ENCODE measurements at places on chromosomes 2 and 18.
A peak's percentile ranks its signal among the peaks of the same experiment; 100 is the strongest.

DNA sequence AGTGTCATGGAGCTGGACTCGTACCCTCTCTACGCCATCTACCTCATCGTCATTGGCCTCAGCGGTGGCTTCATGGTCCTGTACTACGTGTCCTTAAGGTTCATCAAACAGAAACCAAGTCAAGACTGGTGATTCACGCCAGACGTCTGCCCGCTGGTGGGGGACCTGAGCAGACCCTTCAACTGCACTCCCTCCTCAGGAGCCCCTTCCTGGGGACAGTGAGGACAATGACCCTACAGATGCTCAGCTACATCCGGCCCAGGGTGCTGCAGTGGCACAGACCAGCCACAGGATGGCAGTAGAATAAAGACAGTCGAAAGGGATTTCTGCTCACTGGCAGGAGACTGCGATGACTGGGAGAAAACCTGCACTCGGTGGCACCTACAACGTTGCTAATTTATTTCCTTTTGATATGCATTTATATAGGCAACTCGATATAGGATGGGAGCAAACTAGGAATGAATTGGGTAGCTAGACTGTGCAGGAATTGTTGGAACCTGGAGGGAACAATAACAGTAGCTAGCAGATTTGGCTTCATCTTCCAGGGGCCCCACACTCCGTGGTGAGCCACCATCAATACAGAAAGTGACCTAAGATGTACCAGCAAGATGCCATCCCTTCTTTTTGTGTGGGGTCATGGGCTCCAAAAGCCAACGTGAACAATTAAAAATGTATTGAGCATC, 39.2 kb downstream of the ABCG8 start:
- no peak for DNase-seq

GRCh38 chr18:79402977-79403722, 7.4 kb downstream of the NFATC1 start:
- DNase-seq = peak; percentile 93

- no peak for DNase-seq
Observed at GRCh38 chr2:178568227-178568626, 88.0 kb downstream of the PLEKHA3 start.

DNA sequence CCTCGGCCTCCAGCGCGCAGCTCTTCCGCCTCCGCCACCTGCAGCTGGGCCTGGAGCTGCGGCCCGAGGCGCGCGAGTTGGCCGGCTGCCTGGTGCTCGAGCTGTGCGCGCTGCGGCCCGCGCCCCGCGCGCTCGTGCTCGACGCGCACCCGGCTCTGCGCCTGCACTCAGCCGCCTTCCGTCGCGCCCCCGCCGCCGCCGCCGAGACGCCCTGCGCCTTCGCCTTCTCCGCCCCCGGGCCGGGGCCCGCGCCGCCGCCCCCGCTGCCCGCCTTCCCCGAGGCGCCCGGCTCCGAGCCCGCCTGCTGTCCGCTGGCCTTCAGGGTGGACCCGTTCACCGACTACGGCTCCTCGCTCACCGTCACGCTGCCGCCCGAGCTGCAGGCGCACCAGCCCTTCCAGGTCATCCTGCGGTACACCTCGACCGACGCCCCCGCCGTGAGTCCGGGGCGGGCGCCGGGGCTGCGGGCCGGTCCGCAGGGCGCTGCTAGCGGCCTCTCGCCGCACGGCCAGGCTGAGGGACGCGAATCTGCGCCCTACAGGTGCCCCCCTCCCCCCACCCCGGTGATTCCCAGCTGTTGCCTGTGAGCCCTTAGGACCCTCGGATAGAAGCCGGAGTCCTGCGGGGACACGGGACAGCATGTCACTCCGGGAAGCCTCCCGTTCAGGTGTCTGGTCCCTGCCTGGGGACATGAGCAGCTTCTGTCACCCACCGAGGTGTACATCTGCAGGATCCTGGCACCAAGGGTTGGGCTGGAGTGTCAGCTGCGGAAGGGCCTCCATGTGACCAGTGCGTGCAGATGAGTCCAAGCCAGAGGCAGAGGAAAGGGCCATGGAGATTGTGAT, 616 bp downstream of the RNPEPL1 start:
- DNase-seq = no peak

DNA sequence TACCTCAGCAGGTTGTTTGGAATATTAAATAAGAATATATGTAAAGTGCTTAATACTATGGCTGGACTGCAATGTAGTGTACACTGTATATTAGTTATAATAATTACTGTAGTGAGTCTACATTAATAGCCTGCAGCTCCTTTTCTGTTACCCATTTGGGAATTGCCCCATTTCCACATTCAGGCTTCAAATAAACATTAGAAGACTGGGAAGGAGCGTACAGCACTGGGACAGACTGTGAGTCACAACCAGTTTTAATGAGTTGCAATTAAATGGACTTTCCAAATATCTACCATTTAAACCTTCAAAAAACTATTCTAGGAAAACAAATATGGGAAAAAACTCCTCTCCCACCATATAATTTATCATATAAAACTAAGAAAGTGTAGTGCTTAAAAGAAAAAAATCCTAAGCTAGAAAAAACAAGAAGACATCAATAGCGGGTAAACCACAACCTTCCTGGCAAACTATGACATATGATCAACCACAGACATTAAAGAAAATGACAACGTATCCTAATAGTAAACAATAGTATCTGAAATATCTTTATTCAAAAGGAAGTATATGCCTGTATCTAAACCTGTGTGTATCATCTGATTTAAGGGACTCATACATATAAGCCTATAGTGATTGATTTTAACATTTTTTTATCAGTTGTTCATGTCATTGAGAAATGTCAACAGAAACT, 86.1 kb downstream of the TRIP12 start:
- no peak for DNase-seq

DNA sequence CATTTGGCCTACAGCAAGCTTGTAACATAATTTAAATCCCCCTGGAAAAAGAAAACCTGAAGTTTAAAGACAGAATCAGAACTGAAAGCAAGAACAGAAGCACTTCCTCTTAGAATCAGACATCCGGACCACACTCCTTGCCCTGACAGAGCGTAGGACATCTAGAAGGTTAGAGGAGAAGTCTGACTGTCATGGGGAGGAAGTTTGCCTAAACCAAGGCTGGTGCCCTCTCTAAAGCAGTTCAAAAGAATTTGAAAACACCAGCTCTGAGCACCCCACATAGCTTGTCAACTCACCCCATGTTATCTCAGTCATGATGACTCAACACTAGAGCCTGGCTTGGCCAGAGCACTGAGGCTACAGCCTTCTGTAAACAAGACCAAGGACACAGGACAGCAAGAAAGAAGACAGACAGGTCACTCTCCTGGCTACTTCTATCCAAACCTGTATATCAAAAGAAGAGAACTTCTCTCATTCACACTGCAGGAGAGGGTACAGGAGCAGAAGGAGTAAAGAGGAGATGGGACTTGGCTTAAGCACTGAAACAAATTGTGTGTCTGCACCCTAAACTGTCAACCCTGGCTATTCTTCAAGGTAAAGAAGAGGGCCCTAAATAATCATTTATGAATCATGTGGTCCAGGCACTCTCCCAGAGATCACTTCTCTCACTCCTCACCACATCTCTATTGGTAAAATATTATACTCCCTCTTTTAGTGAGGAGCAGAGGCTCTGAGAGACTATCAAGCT, 198.6 kb downstream of the MEMO1 start:
- DNase-seq = no peak

- no peak for DNase-seq
Observed at GRCh38 chr18:4755848-4756247, 300.7 kb upstream of the DLGAP1 start.

- DNase-seq = no peak
Observed at GRCh38 chr18:33761363-33761762, 183.3 kb downstream of the ASXL3 start.

DNA sequence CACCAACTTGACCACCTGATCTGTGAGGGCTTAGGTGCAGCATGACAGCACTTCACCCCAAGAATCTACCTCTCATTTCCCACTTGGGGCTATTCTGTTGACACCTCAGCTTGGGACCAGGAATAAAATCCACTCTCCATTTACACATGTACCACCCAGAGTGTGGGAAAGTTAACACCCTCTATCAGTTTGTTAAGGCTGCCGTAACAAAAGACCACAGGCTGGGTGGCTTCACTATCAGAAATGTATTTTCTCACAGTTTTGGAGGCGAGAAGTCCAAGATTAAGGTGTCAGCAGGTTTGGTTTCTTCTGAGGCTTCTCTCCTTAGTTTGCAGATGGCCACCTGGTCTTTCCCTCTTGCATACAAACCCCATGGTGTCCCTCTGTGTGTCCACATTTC, 277.7 kb upstream of the ERBB4 start:
- no peak for DNase-seq

DNA sequence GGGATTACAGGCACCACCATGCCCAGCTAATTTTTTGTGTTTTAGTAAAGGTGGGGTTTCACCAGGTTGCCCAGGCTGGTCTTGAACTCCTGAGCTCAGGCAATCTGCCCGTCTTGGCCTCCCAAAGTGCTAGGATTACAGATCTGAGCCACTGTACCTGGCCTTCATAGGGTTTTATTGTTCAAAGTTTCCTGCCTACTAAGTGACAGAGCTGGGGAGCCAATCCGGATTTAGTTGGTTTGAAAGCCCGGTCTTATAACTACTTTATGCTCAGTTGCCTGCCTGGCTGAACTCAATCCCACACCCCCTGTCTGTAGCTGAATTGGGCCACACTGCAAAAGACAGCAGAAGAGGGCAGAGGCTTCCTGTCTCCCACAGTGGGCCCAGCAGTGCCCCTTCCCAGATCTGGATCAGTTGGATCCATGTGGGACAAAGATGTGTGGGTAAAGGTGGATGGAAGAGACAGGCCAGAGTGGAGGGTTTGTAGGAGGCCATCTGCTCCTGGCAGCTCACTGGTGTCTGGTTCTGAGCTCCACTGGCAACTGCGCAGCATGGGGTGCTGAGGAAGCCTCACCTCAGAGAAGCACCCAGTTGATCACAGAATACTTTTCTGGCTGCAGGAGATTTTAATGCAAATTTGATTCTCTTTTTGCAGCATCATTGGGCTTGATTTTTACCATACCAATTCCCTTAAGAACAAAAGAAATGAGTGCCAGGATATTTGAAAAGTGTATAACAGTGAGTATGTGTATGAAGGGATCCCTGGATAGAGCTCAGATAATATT, 144.9 kb downstream of the DDX1 start:
- DNase-seq = peak; percentile 36

- no peak for DNase-seq
Observed at GRCh38 chr2:172829229-172829628, 93.6 kb downstream of the RAPGEF4 start.

DNA sequence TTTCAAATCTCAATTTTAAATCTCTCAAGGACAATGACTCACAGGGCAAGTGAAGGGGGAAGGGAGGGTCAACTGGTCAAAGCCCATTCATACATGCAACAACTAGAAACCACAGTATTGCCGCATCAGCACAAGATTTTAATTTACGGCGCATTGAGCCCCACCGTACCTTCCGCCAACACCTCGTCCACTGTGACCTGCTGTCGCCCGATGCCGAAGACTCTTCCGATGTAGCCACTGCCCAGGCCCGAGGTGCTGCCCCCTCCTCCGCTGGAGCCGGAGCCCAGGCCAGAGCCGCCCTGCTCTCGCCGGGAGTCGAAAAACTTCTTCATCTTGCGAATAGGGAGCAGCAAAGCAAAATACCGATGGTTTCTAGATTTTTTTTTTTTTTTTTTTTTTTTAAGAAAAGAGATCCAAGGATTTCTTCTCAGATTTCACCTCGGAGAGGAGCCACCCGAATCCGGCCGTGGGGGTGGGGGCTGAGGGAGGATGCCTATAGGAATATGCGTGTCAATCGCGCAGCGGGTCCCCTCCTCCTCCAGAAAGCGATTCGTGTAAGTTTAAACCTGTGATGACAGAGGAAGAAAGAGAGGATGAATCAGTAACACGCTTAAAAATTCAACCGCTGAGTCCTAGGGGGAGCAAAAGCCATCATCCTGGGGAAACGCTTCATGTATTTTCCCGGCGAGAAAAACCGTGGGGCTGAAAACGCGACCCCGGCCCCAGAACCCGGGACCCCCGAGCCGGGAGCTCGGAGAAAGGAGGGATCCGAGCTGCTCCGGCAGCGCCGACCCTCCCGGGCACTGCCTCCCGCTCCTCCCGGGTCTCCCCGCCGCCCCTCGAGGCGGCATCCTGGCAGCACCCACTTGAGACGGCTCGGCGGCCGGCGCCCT, 584 bp downstream of the AAK1 start:
- no peak for DNase-seq

DNA sequence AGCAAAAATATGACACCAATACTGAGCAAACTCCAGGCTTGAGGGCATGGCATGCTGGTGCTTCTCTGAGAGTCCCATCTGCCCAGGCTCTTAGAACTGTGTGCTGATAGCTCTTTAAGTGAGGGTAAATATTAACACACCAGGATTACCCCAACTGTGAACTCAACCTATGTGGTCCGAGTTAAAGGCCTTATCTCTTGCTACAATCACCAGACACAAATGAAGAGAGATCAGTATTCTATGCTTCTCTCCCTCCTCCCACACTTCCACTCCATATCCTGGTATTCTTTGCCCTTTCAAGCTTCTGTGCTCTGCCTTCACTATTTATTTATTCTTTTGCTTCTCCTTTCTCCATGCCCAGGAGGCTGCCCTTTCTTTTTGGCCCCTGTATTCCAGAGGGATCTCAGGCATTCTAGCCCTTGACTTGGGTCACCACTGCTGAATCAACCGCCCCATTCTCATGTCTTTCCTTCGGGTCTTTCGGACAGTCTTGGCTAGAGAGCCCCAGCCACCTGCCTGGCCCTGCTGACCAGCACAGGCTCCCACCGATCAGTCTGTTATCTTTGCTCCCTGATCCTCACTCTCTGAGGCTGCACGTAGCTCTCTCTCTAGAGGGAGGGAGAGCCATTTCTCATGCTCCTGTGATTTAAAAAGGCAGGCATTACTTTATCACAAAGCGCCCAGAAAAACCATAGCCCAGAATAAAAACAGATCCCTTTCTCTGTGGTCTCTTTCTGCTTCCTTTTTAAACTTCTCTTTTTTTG, 17.2 kb upstream of the HK2 start:
- no peak for DNase-seq

GRCh38 chr18:13239171-13239956, 20.8 kb downstream of the LDLRAD4 start:
- DNase-seq = peak; percentile 53

- no peak for DNase-seq
Observed at GRCh38 chr2:230896346-230897115, 28.5 kb downstream of the GPR55 start.

DNA sequence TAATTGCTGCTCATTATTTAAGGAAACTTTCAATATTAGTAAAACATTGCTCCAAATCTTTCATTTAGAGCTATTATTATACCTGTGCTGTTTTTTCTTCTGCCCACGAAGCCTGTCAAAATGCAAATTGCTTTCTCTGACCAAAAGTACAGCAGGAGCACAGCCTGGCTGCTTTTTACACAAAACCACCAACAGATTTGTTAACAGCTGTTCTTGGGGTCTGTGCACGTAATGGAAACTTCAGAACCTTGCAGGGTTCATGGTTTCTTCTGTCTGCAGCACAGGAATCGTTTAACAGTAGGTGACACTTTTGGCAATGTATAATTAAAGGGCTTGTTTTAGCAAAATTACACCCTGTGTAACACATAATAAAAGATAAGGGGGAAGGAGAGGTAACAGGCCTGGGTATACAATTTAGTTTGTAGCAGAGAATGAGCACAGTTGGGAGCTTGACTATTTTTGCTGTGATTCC, 447.3 kb downstream of the KCNJ3 start:
- no peak for DNase-seq

- no peak for DNase-seq
Observed at GRCh38 chr2:180647621-180648020, 332.8 kb upstream of the UBE2E3 start.

- DNase-seq = no peak
Observed at GRCh38 chr2:232761301-232761907, 15.0 kb downstream of the KCNJ13 start.
